ENCODE measurements at places on chromosomes 1 and 21. TPM values are rescaled to one million over a fixed set of nuclear protein-coding genes. Genes with fewer than 3 reads are reported as not detected.

DNA sequence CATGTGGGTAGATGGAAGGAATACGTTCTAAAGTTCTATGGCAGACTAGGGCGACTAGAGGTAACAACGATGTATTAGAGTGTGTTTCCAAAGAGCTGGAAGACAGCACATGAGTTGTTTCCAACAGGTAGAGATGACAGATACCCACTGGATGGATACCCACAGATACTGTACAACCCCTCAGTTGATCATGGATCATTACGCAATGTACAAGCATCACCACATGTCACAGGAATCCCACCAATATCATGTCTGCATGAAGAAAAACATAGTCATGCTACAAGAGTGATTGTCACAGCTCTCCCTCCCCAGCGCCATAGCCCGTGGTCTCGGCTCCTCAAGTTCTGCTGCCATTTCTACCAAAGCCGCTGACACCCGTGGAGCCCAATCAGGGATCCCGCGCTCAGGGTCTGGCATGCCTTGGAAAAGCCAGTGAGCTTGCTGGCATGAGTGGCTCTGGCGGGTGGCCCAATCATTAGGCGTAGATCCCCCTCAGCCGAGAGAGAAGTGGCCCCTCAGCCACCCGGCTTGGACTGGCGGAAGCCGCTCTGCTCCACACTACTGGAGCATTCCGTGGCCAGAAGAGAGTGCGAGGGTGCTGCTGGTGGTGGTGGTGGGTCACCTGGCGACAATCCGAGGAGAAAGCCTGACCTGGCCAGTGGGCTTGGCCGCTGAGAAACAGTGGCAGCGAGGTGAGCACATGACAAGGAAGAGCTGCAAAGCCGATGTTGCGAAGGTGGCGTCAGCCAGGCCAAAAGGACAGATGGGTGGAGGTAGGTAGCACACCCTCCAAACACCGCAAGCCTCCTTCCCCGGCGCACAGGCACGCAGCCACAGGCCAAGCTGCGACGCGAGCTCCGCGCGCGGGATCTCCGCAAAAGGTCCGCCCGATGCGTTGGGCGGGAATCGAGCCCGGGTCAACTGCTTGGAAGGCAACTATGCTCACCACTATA is 65.7 kb upstream of the FCGR2A start:
- peak; percentile 23 for DNase-seq

DNA sequence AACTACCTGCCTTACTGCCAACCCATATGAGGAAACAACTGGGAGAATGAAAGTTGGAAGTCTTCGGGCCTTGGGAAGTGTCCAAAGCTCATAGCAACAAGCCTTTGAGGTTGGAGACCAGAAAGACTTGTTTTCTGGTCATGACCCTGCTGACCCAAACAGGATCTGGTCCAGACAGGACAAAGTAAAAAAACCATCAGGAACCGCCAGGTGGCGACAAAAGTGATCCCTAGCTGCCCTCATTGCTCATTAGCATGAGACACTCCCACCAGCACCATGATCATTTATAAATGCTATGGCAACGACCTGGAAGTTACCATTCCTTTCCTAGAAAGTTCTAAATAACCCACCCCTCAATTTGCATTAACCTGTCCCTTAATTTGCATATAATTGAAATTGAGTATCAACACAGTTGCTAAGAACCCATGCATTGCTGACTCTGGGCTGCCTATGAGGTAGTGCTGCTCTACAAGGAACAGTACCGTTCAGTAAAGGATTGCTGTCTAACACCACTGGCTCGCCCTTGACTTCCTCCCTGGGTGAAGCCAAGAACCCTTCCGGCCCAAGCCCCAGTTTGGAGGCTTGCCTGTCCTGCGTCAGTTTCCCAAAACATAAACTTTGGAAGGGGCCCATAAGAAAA is 89.0 kb downstream of the URB2 start:
- no peak for DNase-seq

- DNase-seq: no peak
Observed at GRCh38 chr21:29121759-29122158, 8.7 kb upstream of the MAP3K7CL start.

DNA sequence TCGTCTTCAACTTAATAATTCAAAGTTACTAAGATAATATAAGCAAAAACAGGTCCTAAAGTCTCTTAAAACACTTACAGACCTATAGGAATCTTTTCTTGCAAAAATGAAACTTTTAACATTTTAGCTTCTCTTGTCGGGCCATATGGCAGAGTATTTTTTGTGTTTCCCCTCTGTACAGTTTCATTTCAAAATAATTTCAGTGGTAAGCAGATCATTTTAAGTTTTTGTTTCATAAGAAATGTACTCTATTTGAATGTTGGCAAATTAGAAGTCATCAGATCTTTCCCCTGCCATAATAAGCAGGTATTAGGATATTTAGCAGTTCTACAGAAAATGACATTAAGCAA is 37.9 kb downstream of the RGL1 start:
- DNase-seq: no peak

- DNase-seq: no peak
Observed at GRCh38 chr1:39672551-39672947, 642 bp upstream of the NT5C1A start.

- DNase-seq: peak; percentile 26
Observed at GRCh38 chr1:169368406-169368769, 393 bp downstream of the BLZF1 start.

- no peak for DNase-seq
Observed at GRCh38 chr1:206932177-206932576, 10.4 kb upstream of the FCMR start.

GRCh38 chr1:53071167-53071865 is 9.3 kb downstream of the PODN start:
- no peak for DNase-seq

DNA sequence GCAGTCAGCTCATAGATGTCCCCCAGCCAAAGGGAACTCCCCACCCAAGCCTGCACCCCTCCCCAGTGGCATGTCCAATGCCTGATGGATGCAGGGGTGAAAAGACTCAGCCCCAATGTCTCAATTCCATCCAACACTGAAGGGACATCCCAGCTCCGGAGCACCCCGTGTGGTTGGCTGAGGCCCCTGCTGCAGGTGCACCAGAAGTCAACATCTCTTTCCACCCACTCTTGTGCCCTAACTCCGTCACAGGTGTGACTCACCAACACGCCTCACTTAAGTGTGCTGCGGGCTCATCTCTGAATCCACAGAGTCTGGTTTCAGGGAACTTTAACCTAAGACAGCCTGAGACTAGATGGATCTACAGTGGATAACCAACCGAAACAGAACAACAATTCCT is 40.9 kb upstream of the ZBTB18 start:
- no peak for DNase-seq

DNA sequence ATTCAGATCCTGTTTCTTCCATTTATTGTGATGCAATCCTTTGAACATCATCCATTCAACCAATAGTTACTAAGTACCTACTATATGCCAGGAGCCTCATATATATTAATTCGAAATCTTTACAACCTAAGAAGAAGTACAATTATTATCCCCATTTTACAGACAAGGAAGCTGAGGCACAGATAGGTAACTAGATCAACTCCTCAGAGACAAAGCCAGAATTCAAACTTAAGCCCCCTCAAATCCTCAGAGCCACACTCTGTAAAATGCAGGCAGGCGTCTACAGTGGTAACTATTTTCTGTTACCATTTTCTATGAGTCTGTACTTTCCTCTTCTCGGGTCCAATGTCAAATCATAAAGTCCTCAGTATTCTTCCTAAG is 107.9 kb downstream of the SLC45A1 start:
- no peak for DNase-seq

- DNase-seq: no peak
Observed at GRCh38 chr1:239098400-239099037, 287.8 kb upstream of the CHRM3 start.

GRCh38 chr1:78779831-78780230 is 130.2 kb downstream of the IFI44 start:
- DNase-seq: no peak

GRCh38 chr1:181601186-181601950 is 118.1 kb downstream of the CACNA1E start:
- no peak for DNase-seq

DNA sequence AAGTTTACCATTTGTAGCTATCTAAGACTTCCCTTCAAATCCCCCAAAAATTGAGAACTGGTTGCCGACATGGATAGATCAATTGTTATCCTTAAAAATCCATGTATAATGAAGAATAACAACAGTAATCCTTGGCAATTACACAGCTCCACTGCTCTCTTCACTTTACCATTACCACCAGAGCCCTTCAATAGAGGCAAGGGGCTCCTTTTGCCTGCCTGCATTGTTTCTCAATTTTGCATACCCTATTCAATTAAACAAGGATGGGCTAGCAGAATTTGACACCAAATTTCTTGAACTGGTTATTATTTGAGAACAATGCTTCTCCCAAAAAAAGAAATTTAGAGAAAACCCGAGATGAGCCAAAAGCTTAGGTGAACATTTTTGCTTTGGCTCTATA is 387.8 kb upstream of the PKN2 start:
- DNase-seq: no peak

DNA sequence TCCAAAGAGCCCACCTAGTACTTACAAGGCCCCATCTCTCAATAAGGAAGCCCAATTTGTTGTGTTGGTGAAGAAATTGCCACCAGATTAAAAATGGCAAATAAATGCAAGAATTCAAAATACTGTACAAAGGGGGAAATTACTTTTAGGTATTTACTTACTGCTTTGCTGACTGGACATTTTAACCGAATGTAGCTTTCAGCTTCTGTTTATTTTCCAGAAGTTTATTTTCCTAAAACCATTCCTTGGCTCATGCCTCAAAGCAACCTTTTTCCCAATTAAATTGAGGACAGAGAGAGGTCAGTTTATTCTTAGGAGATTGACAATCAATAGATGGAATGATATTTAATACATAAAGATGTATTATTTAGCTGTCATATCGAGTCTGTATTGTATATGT is 47.6 kb upstream of the H6PD start:
- DNase-seq: no peak

DNA sequence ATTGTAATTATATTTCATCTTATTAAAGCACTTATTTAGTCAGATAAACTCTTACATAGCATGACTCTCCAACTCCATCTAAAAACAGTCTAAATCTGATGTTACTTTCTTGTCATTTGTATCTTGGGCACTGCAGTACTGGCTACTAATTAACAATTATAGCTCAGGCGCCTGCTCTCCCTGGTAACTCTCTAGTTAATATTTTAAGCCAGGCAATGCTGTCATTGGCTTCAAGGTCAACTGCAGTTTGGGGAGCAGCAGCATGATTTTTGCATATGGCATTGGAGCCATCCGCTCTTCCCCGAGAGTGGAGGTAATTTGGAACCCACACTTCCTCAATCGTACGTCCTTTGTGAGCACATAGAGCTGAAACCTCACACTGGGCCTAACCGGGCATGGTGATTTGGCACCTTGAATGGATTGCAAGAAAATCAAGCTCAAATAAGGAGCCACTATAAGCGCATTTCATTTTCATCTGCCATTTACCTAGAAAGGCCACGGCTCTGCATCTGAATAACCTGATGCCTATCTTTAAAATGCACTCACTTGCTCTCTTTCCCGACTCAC is 187.7 kb downstream of the KAZN start:
- DNase-seq: peak; percentile 21

DNA sequence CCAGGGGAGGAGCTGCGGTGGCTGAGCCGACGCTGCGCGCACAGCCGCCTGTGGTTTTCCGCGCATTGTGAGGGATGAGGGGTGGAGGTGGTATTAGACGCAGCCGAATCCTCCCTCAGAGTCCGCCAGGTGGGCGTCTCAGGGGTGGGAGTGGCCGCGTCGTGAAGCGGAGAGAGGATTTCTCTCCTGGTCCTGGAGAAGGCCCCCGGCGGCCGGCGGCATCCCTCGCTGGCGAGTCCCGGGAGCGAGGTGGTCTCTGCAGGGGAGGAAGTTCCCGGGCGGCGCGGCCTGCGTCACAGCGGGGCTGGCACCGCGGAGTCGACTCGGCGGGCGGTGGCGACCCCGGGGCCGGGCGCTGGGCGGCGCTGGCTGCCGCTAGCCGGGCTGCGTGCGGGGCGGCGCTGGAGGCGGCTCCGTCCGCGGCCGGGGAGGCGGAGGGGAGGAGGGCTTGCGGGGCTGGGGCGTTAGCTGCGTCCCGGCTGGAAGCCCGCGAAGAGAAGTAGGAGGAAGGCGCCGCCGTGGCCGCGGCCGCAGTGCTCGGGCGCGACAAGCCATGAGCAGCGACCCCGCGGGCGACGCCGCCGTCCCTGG is at the start of gene LRRC8C:
TSS of gene LRRC8C (plus strand) at position 464 of the 591 bp plus-strand sequence. CDS start 53,354 bp downstream, outside the sequence.
- peak; percentile 88 for DNase-seq

- DNase-seq: peak; percentile 18
Observed at GRCh38 chr1:202283991-202284390, 57.7 kb downstream of the UBE2T start.

- no peak for DNase-seq
Observed at GRCh38 chr1:165893507-165893906, 66.1 kb downstream of the UCK2 start.

GRCh38 chr1:212158912-212159796 is 123.6 kb downstream of the DTL start:
- DNase-seq: no peak

DNA sequence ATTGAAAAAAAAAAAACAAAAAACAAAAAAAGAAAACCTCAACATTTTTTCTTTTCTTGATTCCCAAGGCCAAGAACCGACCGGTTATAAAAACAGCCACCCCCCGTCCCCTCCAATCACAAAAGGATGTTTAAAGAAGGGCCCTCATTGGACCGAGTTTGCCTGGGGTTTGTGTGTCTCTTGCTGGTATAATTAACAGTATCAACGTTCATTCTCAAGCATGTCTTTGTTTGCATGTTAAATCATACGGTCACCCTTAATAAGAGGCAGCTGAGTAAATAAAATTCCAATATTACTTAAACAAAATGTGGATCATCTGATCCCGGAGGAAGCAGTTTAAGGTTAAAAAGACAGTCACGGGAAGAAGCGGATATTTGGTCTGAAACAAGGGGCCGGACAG is 201.1 kb downstream of the PRDM2 start:
- no peak for DNase-seq

GRCh38 chr1:147167365-147167764 is 4.9 kb downstream of the PRKAB2 start:
- peak; percentile 63 for DNase-seq

HPCAL4 gene
- total RNA-seq: 15.8 TPM

RIMKLA gene
- total RNA-seq: 1.1 TPM

ZSWIM5 gene
- total RNA-seq: 4.1 TPM

IFI44 gene
- total RNA-seq: 7.7 TPM

C1QC gene
- total RNA-seq: 4.1 TPM

OBSCN gene
- total RNA-seq: 11.2 TPM

CATSPERE gene
- 1.7 TPM for total RNA-seq

SPRR2E gene
- not detected for total RNA-seq

NLRP3 gene
- 0.20 TPM for total RNA-seq

ANKRD13C gene
- 26.5 TPM for total RNA-seq

OSBPL9 gene
- 288 TPM for total RNA-seq

KAZN gene
- 7.9 TPM for total RNA-seq

CHODL gene
- 1.2 TPM for total RNA-seq

CGN gene
- total RNA-seq: 66.4 TPM

S100A8 gene
- not detected for total RNA-seq

Measured in hepatocyte (in vitro differentiated cells).